ENCODE measurements at places on chromosomes 4 and X. TPM values are rescaled to one million over a fixed set of nuclear protein-coding genes. Genes with fewer than 3 reads are reported as not detected.

DNA sequence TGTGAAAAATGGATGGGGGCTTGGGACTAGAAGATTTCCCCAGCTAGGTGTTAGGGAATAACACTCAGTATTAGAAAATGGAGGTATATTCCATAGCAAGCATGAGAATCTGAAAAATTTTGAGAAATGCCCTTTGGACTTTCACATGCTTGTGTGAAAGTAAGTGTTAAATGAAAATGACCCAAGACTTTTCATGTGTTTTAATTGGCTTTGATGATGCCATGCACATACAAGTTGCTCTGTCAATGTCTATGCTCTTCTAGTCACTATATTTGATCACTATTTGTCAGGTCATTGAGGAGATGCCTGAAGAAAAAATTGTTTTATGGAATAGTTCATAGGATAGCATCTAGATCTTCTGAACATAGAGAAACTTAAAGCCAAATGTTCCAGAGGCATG is 147.6 kb downstream of the SH2D1A start:
- no peak for DNase-seq

The KLHL4 gene
- 5.0 TPM for polyA plus RNA-seq

- DNase-seq = no peak
Measured at GRCh38 chrX:76420237-76420636, 7.3 kb upstream of the MAGEE1 start.

- no peak for DNase-seq
Measured at GRCh38 chr4:151322570-151322969, 2.8 kb downstream of the SH3D19 start.

Measured in muscle of leg (tissue), 16 donors.